Activated CD4-positive, alpha-beta T cell treated with anti-CD3 and anti-CD28 coated beads, Interleukin-2, Interleukin-6, amounts not matched to agents 100 ng/mL and 50 ng/mL, durations not matched to agents 16 hours and 8 hours (primary cell): ENCODE measurements at places on chromosomes 6 and 20.

GRCh38 chr20:24470746-24471582, 1.5 kb downstream of the SYNDIG1 start:
- no peak for DNase-seq

GRCh38 chr6:146859206-146859605, 260.4 kb downstream of the ADGB start:
- DNase-seq, result no peak

DNA sequence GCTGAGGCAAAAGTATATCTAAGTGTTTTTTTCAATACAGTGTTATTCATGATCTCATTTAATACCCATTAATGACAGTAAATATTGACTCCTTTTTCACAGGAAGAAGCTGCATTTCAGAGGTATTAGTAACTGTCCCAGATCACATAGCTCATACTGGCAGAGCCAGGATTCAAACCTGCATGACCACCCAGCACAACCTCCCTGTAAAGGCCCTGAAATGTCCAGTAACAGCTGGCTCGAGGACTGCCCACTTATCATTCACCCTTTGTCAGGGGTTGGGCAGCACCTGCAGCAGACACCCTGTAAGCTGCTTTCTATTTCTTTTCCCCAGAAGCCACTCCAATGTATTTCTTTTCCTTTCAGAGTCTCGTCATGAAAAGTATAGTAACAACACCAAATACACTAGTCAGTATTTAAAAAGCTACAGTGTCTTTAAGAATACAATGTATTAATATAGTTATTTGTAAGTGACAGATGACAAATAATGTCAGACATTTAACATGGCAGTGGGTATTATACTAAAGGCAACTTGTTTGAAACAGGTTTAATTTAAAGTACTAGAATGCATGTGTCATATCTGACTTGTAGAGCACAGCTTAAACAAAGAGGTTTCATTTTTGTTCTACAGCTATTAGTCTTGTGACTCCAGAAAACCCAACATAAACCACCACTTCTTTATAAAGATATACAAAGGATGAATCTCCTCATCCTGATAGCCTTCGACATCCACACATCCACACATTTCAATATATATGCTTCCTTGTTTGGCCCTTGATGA, 841.6 kb upstream of the GJE1 start:
- DNase-seq, result no peak

GRCh38 chr20:56780266-56780665, 151.2 kb downstream of the TFAP2C start:
- DNase-seq, result no peak

GRCh38 chr20:64241061-64241460, 14.5 kb upstream of the PCMTD2 start:
- no peak for DNase-seq

GRCh38 chr6:167769408-167770190, 57.1 kb upstream of the AFDN start:
- DNase-seq, result no peak

- no peak for DNase-seq
Observed at GRCh38 chr6:18491308-18492045, 104.3 kb downstream of the RNF144B start.

GRCh38 chr20:40262219-40262618, 426.8 kb downstream of the MAFB start:
- DNase-seq, result no peak
